ENCODE measurements at places on chromosomes 6 and 20.

- no peak for DNase-seq
Measured at GRCh38 chr6:142735204-142735603, 209.8 kb downstream of the HIVEP2 start.

DNA sequence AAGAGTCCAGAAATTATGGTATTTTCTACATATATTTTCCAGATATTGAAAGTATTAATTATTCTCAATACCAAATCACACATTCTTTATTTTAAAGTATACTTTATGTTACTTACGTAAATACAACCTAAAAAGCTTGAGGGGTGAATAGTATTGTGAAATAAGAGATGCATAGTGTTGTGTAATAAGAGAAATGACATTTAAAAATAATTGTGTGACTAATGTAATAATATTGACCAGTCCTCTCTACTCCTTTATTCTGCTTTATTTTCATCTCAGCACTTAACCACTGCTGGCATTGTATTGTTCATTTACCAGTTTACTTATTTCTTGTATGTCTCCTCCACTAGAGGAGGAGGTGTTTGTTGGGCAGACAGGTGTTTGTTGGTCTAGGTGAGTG is 135.6 kb downstream of the EYA4 start:
- no peak for DNase-seq

DNA sequence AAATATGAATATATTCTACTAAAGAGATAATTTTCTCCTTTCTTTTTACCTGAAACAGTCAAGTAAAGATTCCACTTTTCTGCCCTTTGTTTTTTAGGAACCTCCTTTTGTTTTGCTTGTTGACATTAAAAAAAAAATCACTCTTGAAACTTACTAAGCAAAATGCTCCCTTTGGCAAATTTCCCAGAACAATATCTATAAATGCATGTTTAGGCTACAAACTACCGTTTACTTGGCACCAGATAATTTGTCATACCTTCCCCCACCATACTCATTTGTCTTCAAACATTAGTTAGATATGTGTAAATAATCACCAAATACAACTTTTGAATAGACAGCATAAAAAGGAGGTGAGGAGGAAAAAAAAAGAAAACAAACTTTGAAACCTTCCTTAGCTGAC is 604.7 kb downstream of the RFPL4B start:
- peak; percentile 47 for DNase-seq

DNA sequence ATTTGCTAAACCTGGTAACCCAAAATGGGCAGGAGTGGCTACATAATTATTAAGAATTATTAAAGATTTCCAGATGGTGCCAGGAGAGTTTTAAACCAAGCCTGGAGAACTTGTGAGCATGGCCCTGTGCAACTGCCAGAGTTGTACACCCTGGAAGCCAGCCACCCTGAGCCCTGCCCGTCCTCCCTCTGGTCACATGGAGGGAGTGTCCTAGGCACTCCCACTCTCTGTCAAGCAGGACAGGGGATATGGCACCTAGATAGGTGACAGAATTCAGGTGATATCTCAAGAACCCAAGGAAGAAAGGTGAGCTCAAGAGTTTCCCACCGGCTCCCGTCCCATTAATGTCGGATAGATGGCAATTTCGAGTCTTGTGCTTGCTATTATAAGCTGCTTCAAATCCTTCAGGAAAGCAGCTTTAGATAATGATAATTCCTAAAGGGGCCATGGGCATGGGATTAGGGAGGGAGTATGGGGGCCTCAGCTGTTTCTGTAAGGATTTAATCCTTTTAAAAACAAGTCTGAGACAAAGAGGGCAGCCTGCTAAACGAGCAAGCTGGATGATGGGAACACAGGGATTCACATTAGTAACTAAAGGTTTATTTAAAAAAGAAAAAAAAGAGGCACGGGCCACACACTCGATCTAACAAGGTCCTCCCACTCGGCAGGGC is 169.1 kb downstream of the BMP7 start:
- no peak for DNase-seq

DNA sequence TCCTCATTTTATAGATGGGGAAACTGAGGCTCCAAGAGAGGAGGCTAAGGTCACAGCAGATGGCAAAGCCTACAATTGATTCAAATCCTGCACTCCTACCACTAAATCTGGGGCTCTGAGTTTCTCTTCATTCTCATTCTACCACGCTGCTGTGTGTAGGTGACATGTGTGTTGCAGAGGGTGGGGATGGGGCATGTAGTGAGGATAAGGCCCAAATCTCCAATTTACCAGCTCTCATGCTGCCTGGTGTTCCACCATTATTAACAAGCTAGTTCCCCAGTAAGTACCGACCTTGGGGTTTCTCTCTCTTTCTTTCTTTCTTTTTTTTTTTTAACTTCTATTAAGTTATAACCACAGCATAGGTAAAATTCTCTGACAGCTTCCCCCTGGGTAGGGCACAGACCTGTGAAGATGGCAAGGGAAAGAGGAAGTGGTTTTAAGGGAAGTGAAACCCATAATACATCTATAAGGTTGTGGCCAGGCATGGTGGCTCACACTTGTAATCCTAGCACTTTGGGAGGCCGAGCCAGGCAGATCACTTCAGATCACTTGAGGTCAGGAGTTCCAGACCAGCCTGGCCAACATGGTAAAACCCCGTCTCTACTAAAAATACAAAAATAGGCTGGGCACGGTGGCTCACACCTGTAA is 13.0 kb upstream of the MATN4 start:
- no peak for DNase-seq

- no peak for DNase-seq
Measured at GRCh38 chr6:53103993-53104675, 38.9 kb downstream of the FBXO9 start.

- DNase-seq, result peak; percentile 86
Measured at GRCh38 chr6:19851241-19852089, 14.3 kb downstream of the ID4 start.

- DNase-seq, result no peak
Measured at GRCh38 chr6:4924661-4925271, 79.1 kb downstream of the RPP40 start.

DNA sequence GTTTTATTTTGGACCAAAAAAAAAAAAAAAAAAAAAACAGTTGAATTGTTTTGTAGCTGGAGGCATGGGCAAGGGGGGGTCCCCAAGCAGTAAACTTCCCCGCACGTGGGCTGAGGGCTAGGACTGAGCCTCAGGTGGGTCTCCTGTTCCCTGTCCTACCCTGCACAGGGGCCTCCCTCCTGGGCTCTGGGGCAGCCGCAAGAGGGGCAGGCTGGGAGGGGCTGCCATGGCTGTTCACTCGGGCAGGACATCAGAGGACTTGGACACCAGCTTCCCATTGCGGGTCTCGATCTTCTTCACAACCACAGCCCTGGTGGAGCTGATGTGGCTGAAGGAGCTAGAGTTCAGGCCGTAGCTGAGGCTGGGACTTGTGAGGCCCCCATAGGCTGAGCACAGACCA is 21.1 kb downstream of the SGK1 start:
- DNase-seq, result no peak

DNA sequence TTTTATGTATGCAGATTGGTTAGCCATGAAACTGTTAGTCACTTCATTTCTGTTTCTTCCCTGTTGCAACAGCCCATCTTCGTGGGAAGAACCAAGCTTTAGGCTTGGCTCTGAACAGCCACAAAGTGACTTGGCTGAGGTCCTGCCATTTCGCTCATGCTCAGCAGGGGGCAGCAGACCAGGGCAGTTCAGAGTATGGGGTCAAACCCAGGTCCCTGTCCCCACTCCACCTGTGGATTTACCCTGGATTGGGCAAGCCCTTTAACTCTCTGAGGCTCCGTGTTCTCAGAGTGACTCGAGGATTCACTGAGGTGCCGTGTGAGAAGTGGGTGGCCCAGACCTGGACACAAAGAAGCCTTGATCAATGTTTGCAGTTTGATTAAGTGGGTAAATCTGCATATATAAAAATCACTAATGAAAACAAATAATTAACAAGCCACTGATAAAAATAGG is 19.8 kb upstream of the MAP1LC3A start:
- no peak for DNase-seq

- DNase-seq, result no peak
Measured at GRCh38 chr20:46394872-46395760, 11.3 kb downstream of the ELMO2 start.

GRCh38 chr6:18269253-18269652 is 4.9 kb upstream of the DEK start:
- peak; percentile 67 for DNase-seq

DNA sequence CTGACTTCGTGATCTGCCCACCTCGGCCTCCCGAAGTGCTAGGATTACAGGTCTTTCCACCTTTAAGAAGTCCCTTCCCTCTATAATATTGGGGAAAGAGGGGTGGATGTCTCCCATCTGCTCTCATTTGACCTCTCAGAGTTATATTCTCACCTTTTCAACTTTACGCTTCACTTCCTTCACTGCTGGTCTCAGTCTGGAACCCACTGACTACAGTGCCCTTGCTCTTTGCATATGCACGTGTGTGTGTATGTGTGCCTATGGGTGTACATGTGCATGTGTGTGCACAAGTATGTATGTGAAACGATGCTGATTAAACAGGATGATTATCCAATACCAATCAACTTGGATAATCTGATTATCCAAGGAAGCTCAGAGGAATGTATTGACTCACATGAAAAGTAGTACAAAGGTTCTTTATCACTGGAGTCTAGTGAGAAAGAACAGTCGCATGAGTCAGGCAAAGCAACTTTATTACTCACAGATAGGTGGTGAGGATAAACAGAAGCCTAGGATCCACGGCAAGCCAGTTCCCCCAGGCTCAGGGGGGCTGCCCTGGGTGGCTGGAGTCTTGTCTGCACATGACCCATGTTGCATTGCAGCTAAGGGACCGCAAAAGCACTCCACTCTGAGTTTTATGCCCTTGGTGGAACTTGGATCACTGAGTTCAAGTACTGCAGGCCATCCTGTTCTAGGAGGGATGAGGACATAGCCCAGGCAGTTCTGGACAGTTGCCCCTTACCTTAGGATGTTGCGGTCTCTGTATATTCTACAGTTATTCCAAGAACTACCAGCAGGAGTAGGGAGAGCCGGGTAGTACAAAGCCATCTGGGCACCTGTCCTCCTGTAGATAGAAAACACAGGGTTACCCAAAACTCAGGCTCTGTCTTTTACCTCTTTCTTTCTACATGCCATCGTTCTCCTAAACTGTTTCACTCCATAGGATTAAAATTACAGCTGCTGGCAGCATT is 50.9 kb downstream of the SNRNP48 start:
- DNase-seq, result no peak

DNA sequence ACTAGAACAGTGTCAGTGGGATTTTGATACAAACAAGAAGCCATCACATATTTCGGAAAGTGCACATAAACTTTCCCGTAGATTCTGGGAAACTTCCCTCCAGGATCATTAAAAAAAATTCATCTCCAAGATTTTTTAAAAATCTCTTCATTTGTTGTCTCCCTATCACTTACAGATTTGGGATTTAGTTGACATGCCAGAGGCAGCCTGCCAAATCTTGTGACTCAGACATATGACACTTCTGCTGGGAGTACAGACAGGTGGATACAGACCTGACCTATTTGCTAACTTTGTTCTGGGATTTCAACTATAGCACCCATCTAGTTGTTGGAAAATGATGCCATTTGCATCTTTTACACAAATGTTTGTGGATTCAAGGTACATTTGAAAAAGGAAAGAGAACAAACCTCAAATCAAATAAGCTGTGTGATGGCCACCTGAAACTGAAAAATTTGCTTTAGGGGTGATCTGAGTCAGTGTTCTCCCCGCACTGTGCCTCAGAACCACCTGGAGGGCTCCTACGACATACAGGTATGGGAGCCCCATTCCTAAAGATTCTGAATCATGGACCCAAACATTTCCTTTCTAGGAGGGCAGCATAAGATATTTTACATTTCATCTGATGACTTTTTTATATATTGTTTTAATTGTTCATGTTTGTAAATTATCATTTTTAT is 21.9 kb upstream of the CD2AP start:
- no peak for DNase-seq

DNA sequence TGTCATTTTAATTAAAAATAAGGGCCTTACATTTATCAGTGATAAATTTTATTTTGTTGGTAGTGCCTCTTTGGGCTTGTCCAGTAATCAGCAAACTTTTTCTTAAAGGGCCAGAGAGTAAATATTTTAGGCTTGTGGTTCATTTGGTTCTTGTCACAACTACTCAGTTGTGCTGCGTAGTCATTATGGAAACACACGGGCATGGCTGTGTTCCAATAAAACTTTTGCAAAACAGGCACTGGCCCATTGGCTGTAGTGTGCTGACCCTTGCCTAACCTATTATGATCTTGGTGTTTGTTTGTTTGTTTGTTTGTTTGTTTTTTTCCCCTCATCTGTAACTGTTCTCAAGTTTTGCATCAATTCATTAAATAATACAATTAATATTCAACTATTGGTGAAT is 19.4 kb downstream of the TBPL1 start:
- no peak for DNase-seq

GRCh38 chr6:142367501-142368018 is 65.8 kb downstream of the ADGRG6 start:
- DNase-seq, result no peak

DNA sequence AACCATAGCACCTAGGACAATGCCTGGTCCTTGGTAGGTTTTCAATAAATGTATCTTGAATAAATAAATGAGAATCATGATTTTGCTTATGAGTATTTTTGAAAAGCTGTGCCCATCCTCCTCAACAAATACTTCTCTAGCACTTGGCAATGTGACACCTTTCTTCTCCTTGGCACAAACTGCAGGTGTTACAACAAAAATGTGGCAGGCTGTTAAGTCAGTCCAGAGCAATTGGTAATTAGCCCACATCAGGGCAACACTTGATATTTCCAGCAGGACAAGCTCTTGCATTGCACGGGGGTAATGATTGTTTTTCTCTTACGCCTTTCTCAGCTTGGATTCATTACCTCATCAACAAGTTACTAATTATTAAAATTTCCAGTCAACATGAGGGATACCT is 31.6 kb upstream of the SNX9 start:
- DNase-seq, result no peak

DNA sequence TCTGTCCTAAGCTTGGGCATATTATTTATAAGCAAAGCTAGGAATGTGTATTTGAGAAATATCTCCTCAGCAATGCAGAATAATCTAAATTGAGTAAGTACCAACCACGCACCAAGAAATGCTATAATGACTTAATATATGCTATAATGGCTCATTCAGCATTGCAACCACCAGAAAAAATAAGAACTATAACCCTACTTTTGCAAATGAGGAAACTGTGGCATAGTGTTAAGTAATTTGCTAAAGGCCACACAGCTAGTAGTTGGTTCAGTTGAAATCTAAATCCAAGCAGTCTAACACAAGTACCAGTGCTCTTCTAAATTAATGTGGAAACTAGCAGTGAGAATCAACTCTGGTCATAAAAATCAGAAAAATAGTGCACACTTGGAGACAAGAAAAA is 35.7 kb downstream of the HBS1L start:
- DNase-seq, result no peak

- no peak for DNase-seq
Measured at GRCh38 chr6:22512686-22513427, 56.5 kb upstream of the HDGFL1 start.

- no peak for DNase-seq
Measured at GRCh38 chr6:146097586-146097985, 68.7 kb downstream of the GRM1 start.
